Astrocyte of the spinal cord (primary cell): ENCODE measurements at places on chromosomes 7 and 10.

DNA sequence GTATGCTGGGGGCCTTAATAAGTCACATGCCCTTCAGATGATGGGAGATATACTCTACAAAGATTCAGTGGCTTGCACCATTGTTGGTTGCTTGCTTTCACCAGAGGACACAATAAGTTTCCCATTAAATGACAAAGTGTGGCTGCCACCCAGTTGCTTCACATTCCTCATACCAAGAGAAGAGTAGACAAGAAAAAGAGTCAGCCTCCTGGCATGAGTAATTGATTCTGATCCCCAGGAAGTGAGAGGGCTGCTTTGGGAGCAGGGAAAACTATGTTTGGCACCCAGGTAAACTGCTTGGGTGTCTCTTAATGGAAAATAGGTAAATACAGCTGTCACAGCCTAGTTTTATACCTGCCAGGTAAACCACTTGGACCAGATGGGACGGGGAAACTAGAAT, 66.7 kb upstream of the IL6 start:
- DNase-seq: no peak

DNA sequence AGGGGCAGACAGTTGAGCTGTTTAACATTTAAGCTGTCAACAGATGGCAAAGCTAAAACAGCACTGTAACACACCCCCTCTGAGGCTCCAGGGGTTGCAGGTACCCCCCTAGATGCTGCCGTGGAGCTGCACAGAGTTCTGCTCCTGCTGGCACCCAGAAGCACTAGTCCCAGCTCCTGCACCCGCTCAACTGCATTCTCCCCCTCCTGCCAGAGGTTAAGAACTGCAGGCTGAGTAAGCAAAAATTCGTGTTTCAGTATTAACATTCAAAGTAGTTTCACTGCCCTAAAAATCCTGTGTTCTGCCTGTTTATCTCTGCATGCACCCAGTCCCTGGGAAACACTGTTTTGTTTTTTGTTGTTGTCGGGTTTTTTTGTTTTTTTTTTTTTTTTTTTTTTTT, 790.8 kb upstream of the KCND2 start:
- peak; percentile 6 for DNase-seq

DNA sequence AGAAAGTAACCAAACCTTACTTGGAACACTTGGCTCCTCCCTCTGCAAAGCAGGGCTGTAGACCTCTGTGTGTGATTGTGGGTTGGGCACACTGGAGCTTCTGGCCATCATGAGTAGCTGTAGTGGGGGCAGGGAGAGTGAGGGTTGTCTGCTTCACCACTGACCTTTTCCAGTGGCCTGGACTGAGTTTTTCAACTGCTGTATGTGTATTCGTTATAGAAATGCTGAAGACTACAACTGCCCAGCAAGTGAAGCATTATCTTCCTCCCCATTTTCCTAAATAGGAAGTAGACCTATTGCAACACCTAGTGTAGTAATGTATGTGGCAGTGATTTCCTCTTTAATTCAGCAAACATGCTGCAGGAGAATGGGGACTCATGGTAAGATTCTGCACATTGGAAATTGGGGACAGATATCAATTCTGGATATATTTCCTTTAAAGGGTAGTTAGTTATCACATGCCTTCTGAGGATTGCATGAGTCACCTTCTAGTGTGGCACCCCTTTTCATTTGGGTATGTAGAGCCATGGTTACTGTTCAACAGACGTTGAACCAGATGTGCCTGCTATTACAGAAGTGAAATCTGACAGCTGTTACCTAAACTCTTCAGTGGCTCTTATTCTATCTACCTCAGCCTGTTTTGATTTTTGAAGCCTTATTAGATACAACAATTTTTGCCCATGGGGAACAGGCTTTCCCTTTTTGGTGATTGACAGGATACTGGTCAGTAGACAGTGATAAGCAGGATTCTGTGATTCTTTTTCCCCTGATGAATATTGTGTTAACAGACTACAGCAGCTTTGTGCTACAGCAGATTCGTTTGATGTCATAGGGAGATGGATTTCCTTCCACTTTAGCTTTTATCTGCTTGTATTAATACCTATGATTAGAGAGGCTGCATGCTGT, 130.9 kb downstream of the SND1 start:
- no peak for DNase-seq

DNA sequence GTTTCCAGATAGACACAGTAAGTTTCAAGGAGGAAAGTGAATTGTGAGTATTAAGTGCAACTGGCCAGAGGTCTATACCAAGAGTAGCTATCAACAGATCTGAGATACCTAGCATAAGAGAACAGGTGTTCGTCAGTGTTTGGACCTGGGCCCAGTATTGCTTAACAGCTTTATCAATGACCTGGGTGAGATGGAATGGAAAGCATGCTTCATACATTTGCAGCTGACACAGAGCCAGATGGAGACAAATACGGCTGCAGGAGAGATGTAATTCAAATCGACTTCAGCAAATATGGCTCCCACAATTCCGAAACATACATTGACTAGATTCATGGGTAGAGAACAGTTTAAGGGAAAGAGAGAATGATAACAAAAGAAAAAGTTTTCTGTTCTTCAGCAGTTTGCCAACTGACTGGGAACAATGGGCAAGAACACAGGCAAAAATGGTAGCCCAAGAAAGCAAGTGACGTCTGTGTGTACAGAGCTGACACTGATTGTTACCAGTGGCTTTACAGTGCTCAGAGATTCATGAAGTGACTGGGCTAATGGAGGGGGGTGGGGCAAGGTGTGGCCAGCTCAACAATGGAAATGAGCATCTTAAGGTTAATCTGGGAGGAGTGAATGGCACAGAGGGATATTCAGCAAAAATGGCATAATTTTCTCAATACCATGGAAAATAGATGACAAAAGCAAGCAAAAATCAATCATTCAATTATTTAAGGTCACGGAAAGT, 28.0 kb upstream of the COBL start:
- DNase-seq: no peak

DNA sequence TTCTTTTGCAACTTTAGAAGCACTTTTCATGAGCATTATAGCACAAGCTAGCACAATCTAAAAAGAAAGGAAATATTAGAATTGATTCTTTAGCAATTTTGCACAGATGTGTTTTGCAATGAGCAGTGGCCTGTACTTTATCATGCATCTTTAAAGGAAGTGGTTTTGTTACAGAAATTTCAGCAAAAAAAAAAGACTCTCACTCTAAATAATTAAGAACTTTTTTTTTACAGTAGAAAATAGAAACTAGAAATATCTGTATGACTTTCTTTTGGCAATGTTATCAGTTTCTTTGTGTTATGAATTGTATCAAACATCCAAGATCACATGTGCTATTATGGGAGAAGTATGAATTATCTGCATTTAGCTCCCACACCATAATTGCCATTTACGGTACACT, 195.7 kb upstream of the KLF6 start:
- DNase-seq: no peak

DNA sequence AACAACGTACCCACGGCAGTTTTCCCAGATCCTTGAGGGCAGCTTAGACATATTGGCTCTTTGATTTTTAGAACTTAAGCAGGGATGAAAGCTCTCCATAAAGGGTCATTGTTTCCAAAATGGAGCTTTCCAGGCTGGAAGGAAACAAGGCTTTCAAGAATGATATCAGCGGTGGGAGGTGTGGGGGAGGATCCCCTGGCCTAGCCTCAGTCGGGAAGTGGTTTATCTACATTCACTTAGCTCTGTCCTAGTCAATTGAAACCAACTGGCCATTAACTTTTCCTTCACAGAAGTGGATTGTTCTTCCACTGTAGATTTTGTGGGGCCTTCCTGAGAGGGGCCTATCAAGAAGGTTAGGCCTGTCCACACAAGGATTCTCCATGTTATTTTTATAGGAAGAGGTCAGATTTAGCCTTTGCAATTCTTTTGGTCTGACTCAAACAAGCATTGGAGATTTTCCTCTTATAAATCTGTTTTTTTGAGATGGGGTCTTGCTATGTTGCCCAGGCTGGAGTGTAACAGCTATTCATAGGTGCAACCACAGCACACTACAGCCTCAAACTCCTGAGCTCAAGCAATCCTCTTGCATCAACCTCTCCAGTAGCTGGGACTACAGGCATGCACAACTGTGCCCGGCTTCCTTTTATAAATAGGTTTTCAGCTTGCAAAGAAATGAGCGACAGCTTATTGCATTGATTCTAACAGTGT, 343.5 kb downstream of the LRMDA start:
- no peak for DNase-seq

GRCh38 chr7:33448035-33448434, 318.7 kb downstream of the BBS9 start:
- peak; percentile 6 for DNase-seq

GRCh38 chr10:1454428-1454827, 282.9 kb downstream of the ADARB2 start:
- DNase-seq: no peak

GRCh38 chr10:31820096-31820495, 108.5 kb downstream of the ARHGAP12 start:
- no peak for DNase-seq

GRCh38 chr7:15016766-15017165, 114.2 kb upstream of the DGKB start:
- no peak for DNase-seq

GRCh38 chr10:110576220-110576619, 8.7 kb downstream of the SMC3 start:
- peak; percentile 67 for DNase-seq

GRCh38 chr10:119466076-119466475, 76.4 kb downstream of the RGS10 start:
- no peak for DNase-seq

DNA sequence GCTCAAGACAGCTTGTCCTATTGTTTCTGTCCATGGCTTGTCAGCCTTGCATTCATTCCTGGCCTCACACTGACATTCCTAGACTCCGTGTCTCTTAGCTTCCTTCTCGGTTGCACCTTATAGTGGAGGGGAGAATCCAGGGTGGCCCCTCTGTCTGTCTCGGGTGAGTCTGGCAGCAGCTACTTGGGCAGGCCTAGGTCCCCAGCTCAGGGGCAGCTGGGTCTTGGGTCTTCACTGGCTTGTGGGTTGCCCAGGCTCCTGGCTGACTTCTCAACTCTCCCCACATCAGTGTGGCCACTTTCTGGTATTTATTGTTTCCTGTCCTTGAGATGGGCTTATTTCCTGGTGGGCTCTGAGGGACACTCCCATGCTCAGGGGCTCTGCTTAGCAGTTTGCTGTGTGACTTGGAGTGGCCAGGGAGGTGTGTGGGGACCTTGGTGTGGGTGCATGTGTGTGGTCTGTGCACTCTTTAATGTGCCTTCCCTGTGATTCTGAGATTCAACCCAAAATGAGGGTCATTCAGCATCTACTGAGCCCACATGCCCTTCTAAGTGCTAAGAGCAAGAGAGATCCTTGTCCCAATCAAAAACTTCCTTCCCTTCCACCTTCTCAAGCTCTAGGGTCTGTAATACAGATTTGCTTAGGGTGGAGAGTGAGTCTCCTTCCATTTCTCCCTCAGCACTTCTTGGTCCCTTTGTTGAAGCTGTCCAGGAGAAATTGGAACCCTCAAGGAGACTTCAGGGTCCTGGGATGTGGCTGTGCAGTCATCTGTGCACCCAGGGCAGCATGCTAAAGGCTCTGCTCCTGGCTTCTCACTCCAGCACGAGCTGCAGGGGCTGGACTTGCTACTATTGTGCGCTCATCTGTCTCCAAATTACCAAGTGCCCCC, 20.1 kb downstream of the UPP1 start:
- DNase-seq: no peak

- DNase-seq: no peak
Measured at GRCh38 chr7:114921631-114922025, 266 bp upstream of the MDFIC start.

DNA sequence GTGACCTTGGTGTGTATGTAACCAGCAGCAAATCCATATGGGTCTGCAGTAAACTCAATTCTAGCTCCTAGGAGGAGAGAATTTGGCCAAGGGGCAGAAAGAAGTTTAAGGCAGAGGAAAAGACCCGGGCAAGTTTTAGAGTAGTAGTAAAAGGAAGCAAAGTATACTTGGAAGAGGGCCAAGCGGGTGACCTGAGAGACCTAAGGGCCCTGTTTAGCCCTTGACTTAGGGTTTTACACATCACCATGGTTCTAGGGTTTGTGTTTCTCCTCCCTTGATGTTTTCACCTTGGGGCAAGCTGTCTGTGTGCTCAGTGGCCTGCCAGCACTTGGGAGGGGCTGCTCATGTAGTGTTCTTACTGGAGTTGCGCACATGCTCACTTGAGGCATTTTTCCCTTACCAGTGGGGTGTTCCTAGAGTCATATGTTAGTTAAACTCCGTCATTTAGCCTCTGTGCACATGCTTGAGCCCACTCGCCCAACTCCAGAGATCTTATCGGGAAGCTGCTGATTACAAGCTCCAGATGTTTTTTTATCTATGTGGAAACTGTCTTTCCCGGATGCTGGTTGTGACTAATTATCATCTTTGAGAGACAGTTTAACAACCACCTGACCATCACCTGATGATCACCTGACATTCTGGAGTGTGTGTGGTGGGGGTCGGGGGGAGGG, 137.6 kb upstream of the PRSS1 start:
- no peak for DNase-seq

GRCh38 chr7:141610671-141611070, 59.5 kb downstream of the AGK start:
- no peak for DNase-seq

GRCh38 chr7:5218564-5219360, 28.7 kb downstream of the WIPI2 start:
- no peak for DNase-seq

- DNase-seq: no peak
Measured at GRCh38 chr10:14087566-14087965, 243.2 kb downstream of the FRMD4A start.

- DNase-seq: peak; percentile 5
Measured at GRCh38 chr7:3089493-3089892, 45.8 kb upstream of the CARD11 start.

DNA sequence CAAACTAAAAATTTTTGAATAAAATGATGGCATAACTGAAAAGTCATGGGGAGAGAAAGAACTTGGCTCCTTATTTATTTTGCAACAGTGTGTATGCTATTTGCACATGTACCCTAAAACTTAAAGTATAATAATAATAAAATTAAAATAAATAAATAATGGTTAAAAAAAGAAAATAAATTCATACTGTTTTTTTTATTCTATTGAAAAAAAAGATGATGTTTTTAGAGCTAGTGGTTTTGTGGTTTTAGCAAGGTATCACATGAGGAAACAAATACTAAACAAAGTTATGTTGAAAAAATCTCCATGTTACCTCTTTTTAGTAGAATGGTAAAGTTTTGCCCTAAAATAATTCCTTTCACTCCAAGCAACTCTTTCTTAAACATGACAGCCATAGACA, 26.2 kb downstream of the TMEM168 start:
- DNase-seq: no peak

GRCh38 chr7:13991791-13992595, 2.5 kb upstream of the ETV1 start:
- DNase-seq: no peak
